Astrocyte (in vitro differentiated cells and primary cell): ENCODE measurements at places on chromosomes 12 and 14. TPM values are rescaled to one million over a fixed set of nuclear protein-coding genes. Genes with fewer than 3 reads are reported as not detected.

Gene CELA1
- not detected in 2 replicates for total RNA-seq

Gene TSPAN8
- not detected in 2 replicates for total RNA-seq

Gene RGS6
- 0.34 TPM in 1 of 2 replicates, not detected in the other for total RNA-seq

Gene OVCH1
- not detected in 2 replicates for total RNA-seq

Gene ACYP1
- total RNA-seq = 6.9 and 8.9 TPM in 2 replicates

Gene TAS2R8
- total RNA-seq = not detected in 2 replicates

Gene TMEM119
- 0.91 and 1.8 TPM in 2 replicates for total RNA-seq

Gene NANOG
- 0.16 and 0.94 TPM in 2 replicates for total RNA-seq

Gene BRAP
- total RNA-seq = 24.8 and 26.3 TPM in 2 replicates

Gene COX14
- 49.7 and 59.9 TPM in 2 replicates for total RNA-seq

Gene PSMB11
- not detected in 2 replicates for total RNA-seq

Gene ANKRD33
- total RNA-seq = not detected in 2 replicates

Gene IL31
- not detected in 2 replicates for total RNA-seq

Gene CLEC4D
- total RNA-seq = not detected in 2 replicates

Gene AVPR1A
- 0.05 TPM in 1 of 2 replicates, not detected in the other for total RNA-seq

Gene IL23A
- 0.32 TPM in 1 of 2 replicates, not detected in the other for total RNA-seq

Gene TEP1
- 21.0 and 28.4 TPM in 2 replicates for total RNA-seq

Gene FBLN5
- 12.5 and 14.9 TPM in 2 replicates for total RNA-seq

Gene KCTD10
- total RNA-seq = 118 and 120 TPM in 2 replicates

Gene KCNH3
- total RNA-seq = 0.14 TPM in 1 of 2 replicates, not detected in the other

Gene APPL2
- total RNA-seq = 16.6 and 17.7 TPM in 2 replicates

Gene NRIP2
- total RNA-seq = not detected in 2 replicates

Gene C12orf54
- 1.2 and 1.8 TPM in 2 replicates for total RNA-seq

Gene FOXG1
- total RNA-seq = 0.07 and 0.18 TPM in 2 replicates

Gene KERA
- total RNA-seq = not detected in 2 replicates

Gene CD69
- total RNA-seq = 0.18 TPM in 1 of 2 replicates, not detected in the other

Gene SMCO2
- 0.32 and 0.46 TPM in 2 replicates for total RNA-seq

Gene CLMN
- total RNA-seq = 10.8 and 14.0 TPM in 2 replicates

Gene HOXC13
- total RNA-seq = not detected in 2 replicates

Gene BCL11B
- 1.1 and 2.0 TPM in 2 replicates for total RNA-seq

Gene MGP
- not detected in 2 replicates for total RNA-seq

Gene NFE2
- total RNA-seq = 0.29 and 0.41 TPM in 2 replicates

Gene CD9
- total RNA-seq = 46.0 and 52.2 TPM in 2 replicates

Gene SOAT2
- total RNA-seq = not detected in 2 replicates

Gene PAX9
- 1.2 and 1.9 TPM in 2 replicates for total RNA-seq

Gene CLEC1B
- total RNA-seq = not detected in 2 replicates

Gene GPR135
- 6.2 and 6.7 TPM in 2 replicates for total RNA-seq

Gene SRGAP1
- total RNA-seq = 15.2 TPM in 2 replicates

Gene ZDHHC22
- 0.50 and 0.52 TPM in 2 replicates for total RNA-seq

Gene SLC17A8
- total RNA-seq = not detected in 2 replicates

Gene COQ5
- total RNA-seq = 22.9 and 23.4 TPM in 2 replicates
